CD8-positive, alpha-beta memory T cell (primary cell): ENCODE measurements at places on chromosomes 11 and 22.

GRCh38 chr11:45988921-45989320, 66.5 kb downstream of the LARGE2 start:
- DNase-seq: no peak

DNA sequence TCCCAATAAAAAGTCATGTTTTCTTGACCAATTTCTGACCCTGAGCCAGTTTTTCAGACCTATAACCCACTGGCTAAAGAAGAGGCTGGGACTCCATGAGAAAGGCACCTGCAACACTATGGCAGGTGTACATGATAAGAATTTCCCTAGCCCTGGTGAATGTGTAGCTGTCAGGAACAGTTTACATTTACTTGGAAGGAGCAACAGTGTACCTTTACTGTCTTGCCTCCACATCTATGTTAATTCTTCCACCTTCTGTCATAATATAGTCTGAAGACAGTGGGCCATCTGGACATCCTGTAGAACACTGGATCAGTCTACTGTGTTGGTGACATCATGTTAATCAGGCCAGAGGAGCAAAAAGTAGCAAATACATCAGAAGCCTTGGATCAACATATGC, 72.1 kb upstream of the CD82 start:
- DNase-seq: no peak

- DNase-seq: no peak
These were observed 5.2 kb upstream of the C22orf42 start for GRCh38 chr22:32164075-32164860.

DNA sequence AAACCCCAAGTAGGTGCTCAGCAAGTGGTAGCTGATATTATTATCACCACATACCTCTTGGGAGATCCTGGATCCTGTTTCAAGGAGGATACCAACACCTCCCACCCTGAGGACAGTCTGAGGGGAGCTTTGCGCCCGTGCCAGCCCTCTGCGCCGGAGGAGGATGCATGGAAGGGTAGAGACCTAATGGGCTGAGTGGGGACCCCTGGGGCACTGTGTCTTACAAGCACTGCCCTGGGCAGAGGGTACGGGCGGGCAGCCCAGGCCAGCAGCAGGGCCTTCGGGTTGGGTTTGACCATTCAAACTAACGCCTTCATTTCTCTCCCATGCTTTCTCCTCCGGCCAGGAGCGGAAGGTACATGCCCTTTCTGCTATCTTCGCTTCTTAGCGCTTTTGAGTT, 26.3 kb downstream of the MYBPC3 start:
- DNase-seq: no peak

- DNase-seq: peak; percentile 45
These were observed 6.5 kb upstream of the SPON1 start for GRCh38 chr11:13955971-13956421.

DNA sequence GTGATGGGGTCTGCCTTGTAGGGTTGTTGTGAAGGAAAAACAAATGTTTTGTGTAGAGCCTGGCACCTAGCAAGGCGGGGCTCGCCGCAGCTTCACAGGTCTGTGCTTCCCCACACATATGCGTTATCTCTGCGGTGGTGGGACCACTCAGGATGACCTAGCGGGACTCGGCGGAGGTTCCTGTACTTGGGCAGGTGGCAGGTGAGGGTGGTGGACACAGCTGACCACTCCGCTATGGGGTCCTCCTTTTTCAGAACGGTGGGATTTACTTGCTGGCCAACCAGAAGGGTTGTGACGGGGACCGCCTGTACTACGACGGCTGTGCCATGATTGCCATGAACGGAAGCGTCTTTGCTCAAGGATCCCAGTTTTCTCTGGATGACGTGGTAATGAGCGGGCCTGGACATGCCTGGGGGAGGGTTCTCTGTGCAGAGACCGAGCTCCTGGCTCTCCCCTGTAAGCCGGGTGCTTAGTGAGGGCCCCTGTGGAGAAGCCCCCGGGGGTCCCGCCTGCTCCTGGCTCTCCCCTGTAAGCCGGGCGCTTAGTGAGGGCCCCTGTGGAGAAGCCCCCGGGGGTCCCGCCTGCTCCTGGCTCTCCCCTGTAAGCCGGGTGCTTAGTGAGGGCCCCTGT, 21.3 kb downstream of the NADSYN1 start:
- peak; percentile 14 for DNase-seq

DNA sequence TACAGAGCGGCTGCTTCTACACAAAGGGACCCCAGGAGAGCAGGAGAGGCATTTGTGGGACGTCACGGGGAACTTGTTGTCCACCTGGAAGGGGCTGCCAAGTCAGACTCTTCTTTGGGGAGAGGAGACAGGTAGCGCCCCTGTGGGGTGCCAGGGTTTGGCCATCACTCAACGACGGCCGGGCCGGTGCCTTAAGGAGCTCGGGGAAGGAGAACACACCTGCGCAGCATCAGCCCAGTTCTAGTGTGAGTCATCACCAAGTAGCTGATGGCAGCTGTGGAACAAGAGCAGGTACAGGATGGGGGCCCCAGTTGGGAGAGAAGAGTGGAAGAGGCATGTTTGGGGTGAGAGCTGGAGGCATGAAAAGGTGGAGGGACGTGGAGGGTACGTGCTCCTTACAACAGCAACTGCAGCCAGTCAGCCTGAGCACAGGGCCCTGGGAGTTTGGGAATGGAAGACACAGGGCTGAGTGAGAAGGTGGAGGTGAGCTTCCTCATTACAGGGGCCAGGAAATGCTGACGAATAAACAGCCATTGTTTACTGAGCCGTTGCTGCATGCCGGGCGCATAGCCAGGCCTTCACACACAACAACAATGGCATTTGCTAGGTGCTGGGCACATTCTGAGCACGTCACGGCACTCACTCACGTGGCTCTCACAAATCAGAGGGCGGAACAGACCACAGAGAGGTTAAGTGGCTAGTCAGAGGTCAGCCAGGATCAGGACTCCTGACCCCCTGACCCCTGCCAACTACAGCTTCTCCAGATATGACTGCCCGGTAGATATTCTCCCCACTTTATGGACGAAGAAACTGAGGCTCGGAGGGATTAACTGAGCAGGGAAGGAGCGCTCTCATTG, 29.1 kb upstream of the TP53I11 start:
- no peak for DNase-seq

GRCh38 chr11:96365493-96365892, 22.5 kb upstream of the MAML2 start:
- DNase-seq: no peak

GRCh38 chr11:26782220-26782965, 60.5 kb upstream of the SLC5A12 start:
- no peak for DNase-seq

DNA sequence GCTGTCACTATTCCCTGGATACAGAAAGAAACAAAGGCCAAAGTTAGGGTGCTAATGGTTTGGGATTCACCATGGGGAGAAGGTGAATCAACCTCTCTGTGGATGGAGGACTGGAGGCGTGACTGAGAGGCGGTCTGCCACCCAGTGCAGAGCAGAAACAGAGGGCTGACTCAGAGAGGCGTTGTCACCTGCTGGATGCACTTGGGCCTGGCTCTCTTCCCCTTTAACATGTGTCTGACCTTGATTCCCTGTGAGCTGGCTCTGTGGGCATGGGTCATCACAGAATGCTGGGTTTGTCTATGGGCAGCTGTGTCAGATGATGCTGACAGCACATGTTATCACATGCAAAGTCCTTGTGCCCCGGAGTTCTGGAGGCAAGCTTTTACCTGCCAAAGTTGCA, 75.9 kb downstream of the LDLRAD3 start:
- DNase-seq: no peak

DNA sequence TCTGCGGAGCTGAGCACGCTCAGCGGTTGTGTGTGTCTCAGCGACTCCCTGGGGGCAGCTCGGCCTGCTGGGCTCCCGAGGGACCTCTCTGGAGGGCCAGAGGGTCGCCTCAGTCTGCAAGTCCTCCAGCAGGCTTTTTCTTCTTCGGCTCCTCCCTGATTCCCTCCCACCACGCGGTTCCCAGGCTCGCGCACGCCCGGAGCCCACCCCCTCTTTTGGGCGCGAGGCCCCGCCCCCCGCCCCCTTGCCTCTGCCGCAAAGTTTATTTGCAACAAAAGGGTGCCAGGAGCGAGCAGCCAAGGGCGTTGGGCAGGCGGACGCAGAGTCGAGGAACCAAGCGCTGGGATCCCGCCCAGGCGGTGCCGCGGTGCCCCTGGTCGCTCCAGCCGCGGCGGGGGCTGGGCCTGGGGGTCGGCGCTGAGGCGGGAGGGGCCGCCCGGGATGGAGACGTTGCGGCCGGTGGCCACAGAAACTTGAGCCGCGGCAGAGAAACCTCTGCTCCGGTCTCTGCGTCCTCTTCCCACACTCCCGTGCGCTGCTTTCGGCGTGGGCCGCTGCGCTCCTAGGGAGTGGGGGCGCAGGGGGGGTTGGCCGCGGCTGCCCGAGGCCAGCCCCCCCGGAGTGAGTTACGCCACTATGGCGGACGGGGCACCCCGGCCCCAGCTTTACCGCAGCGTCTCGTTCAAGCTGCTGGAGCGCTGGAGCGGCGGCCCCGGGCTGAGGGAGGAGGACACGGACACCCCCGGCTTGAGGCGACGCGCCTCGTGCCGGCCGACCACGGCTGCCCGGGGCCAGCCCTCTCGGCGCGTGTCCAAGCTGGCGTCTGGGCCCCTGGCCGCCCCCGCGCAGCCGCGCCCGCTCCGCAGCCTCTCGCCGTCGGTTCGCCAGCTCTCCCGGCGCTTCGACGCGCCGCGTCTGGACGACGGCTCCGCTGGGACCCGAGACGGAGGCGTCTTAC, at the start of gene ARHGEF17:
TSS of gene ARHGEF17 (plus strand) at position 274 of the 958 bp plus-strand sequence. CDS start at position 637, 363 bp downstream.
- no peak for DNase-seq

- DNase-seq: no peak
These were observed 818 bp upstream of the C1QTNF4 start for GRCh38 chr11:47595029-47595428.

- DNase-seq: no peak
These were observed 23.0 kb downstream of the NADSYN1 start for GRCh38 chr11:71476031-71476430.

- DNase-seq: no peak
These were observed 5.6 kb downstream of the CCDC82 start for GRCh38 chr11:96384156-96384555.

DNA sequence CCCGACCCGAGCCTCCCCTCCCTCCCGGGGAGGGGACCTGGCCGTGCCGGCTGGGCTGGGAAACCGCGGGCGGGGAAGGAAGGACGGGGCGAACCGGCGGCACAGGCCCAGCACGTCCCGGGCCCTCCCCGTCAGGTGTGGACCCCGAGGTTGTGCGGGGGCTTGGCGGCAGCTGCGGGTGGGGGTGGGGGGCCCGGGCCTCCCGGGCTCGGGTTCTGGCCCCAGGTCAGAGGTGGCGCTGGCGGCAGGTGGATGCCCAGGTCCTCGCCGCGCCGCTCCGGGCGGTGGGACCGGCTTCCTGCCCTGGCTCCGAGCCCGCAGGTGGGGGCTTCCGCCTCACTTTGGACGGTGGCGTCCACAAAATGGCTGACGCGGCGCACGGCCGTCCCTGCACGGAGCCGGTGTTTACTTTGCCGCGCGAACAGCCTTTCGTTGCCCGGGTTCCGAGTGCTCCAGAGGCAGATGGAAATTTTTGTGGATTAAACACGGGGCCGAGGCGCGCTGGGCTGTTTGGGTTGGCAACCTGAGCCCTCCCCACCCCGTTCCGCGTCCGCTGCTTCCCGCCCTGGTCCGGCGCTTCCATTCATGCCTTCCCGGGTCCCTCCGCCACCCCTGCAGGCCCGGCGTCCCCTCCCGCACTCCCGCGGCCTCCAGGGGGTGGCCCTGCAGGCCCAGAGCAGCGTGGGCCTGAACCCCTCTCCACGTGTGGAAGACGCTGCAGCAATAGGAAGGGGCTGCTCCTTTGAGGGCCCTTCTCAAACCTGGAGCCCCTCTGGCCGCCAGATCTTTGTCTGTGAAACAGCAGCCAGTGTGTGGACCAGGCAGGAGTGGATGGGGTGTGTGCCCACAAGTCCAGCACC, 92.0 kb upstream of the KCNQ1OT1 start:
- DNase-seq: no peak

- DNase-seq: no peak
These were observed 21.9 kb downstream of the DRICH1 start for GRCh38 chr22:23609983-23610781.

- no peak for DNase-seq
These were observed 112.1 kb upstream of the FGF3 start for GRCh38 chr11:69931060-69931910.

DNA sequence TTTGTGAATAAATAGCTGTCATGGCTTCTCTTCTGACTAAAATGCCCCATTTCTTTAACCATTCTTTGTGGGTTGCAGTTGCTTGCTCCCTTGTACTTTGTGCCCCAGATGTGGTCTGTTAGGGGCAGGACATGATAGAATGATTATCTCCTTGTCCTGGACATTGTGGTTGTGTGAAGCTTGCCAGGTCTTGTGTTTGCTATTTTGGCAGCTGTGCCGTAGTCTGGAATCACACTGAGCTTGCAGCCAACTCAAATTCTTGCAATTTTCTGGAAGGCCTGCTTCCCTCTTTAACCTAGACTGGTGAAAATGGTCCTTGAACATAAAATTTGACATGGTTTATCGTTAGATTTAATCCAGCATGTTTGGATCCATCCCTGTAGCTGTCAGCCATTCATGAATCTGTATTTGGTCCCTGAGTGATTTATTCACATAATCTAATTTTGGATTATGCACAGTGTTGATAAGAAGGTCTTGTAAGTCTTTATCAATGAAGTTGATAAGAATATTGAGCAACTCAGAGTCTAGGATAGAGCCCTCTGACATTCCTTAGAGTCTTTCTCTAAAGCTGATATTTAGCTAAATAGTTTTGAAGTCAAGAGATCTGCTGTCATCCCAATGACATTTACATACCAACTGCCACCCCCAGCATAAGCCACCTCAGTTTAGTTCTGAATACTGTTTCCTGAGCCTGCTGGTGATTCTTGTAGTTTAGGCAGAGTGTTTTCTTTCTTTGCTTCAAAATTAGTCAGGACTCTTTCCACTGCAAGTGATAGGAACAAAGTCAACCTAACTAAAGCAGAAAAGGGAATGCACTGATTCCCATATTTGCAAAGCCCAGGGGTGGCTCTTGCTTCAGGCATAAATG, 9.8 kb downstream of the SPON1 start:
- DNase-seq: no peak

- no peak for DNase-seq
These were observed 9.7 kb upstream of the GCAT start for GRCh38 chr22:37797874-37798500.

DNA sequence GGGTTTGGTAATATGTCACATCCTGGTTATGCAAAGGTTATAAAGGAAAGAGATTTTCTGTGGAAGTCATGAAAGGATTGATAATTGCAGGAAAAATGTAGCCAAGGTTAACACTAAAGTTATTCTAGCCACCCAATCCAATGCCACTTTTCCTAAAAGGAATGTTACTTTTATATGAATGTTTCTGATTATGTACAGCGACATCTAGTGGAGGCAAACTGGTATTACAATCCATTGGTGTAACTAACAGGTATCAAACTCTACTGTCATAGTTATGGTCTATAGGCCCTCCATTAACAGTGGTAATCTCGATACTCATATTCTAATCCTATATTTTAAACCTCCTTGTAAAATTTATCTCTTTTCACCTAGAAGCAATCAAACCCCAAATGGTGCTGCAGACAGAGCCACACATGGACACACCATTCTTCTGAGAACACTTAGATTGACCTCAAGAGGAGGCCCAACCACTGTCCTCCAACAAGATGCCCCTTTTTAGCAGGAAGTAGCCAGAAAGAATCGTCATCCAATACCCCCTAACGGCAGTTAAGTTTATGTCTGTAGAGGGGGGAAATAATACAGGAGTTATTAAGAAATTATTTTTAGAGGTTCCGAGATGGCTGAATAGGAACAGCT, 74.9 kb upstream of the RAG2 start:
- DNase-seq: peak; percentile 24
